Caco-2 (cell line): ENCODE measurements at places on chromosomes 7 and 10.

GRCh38 chr10:77974396-77975074 lies 48.0 kb upstream of the DLG5 start:
- no peak for DNase-seq

GRCh38 chr10:89697946-89698345 lies 3.4 kb upstream of the KIF20B start:
- no peak for DNase-seq

- no peak for DNase-seq
Measured at GRCh38 chr7:95929710-95930280, 157.4 kb downstream of the DYNC1I1 start.

GRCh38 chr10:86556532-86556931 lies 34.9 kb upstream of the WAPL start:
- no peak for DNase-seq

DNA sequence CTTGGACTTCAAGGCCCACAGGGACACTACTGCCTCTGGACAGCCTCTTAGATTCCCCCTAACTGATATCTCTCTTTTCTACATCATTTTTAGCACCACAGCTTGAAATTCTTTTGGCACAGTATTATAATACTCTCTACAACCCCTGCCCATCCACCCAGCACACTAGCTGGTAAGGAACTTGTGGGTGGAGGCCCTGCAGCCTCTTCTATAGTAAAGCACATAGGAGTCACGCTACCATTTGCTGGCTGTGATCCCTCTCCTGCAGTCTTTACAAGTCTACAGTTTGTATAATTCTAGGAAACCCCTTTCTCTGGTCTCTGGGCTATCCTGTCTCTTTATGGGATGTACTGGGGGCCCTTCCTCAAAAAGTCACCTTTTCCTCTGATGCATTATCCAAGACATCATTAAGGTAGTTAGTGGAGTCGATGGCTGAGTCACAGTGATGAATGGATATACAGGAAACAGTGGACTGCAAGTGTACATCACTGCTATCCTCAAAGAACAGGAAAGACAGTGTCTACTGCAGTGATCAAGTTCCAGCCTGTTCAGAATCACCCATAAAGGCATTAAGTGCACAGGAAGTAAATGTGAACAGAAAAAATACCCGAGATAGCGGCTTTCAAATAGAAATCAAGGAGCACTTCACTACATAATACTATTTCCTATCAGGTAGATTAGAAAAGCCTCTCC lies 54.4 kb downstream of the STK17A start:
- no peak for DNase-seq

DNA sequence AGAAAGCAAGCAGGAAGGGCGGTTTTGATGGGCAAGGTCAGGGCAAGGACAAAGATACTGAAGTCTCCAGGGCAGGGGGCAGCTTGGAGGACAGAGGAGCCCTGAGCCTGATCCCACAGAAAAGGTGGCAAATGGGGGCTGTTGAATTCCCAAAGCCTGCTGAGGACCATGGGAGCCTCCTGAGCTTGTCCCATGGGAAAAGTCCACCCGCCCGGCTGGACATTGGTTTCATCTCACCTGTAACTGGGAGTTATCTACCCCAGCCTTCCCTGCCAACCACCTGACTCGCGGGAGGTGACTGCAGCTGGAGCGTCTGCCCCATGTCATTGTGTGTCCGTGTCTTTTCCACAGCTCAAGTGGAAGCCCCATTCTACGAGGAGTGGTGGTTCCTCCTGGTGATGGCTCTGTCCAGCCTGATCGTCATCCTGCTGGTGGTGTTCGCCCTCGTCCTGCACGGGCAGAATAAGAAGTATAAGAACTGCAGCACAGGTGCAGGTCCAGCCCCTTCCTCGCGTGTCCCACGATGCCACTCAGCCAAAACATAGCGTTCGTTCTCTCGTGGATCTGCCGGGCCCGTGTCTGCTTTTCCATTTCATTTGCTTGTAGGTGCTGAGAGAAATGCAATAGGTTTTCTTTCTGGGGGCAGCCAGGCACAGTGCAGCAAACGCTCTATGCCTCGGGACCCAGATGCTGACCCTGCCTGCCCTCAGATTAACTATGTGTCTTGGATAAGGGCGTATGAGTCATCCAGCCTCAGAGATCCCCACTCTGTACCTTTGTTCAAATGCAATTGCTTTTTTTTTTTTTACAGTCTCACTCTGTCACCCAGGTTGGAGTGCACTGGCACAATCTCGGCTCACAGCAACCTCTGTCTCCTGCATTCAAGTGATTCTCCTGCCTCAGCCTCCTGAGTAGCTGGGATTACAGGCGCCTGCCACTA lies 444.5 kb upstream of the FOXK1 start:
- no peak for DNase-seq

- DNase-seq: no peak
Measured at GRCh38 chr10:133567119-133567518, 1.7 kb upstream of the SYCE1 start.
